ENCODE measurements at places on chromosomes 6 and 20.

DNA sequence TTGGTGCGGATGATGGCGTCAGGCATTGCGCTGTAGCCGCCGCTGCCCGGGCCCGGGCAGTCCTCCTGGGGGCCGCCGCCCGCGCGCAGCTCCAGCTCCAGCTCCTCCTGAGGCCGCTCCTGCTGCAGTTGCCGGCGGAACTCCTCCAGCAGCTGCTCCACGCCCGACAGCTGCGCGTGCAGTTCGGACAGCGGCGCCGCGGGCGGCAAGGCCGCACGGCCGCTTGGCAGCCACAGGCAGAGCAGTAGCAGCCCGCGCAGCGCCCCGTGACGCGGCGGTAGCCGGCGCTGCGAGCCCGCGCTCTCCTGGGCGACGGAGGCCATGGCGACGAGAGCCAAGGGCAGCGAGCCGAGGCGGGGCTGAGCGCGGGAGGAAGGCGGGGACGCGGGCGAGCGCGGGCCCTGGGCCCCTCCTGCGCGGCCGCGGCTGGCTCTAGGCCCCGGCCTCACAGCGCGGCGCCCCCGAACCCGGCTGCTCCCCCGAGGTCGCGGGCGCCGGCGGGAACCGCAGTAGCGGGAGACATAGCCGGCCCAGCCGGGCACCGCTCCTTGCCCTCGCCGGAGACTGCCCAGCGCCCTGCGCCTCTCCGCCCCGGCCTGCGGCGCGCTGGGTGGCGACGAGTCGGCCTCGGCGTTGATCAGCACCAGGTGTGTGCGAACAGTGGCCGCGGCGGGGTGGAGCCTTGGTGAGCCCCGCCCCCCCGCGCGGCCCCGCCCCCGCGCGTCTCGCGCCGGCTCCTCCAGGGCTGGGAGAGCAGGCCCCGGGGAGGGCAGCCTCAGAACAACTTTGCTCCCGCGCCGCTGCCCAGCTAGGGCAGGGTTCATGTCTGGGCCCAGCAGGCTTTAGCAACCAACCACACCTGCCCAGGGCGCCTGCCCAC, at the start of gene LRP11:
Gene LRP11, minus strand, starts transcription at position 662 of the 880 bp plus-strand sequence. Its CDS starts 339 bp downstream, at position 323.
- H3K36me3 ChIP-seq, result no peaks in the 10 kb centered on the region
- peak within 1 kb of the TSS; percentile 82 for H3K4me3 ChIP-seq
- peak within 1 kb of the TSS; percentile 77 for H3K27ac ChIP-seq
- peaks cover 24% of the 10 kb centered on the region for H3K4me1 ChIP-seq
- H3K27me3 ChIP-seq, result peaks cover 22% of the 10 kb centered on the region

DNA sequence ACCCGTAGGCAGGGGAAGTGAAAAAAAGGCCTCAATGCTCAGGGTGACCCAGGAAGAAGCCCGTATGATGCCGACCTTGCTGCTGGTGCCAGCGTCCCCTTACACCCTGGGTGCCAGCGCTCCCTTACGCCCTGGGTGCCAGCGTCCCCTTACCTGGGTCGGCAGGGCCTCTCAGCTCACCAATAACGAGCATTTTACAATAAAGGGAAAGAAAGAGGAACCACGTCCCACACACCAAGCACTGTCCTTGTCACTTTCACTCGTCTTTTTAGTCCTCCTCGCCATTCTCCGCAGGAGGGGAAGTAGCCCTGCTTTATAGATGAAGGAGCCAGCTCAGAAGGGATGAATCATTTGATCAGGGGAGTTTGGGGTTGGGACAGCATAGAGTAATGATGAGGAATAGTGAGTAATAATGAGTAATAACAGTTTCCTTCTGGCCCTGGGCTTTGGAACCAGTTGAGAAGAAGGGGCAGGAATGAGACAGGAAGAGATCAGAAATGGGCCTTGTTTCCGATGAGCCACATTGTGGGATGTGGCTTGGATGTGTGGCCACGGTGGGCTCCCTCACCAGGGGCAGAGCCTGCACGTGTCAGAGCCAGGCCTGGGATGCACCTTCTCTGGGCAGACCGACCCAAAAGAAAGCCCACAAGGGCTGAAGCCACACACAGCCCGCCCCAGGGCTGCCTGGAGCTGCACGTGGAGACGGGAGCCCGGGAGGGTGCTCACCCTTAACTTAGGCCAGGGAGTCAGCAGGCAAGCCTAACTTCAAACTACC, 75.7 kb downstream of the SYNJ2 start:
- no peak for DNase-seq
- no peaks in the 10 kb centered on the region for H3K27me3 ChIP-seq
- H3K27ac ChIP-seq, result peak overlapping the region; percentile 9

DNA sequence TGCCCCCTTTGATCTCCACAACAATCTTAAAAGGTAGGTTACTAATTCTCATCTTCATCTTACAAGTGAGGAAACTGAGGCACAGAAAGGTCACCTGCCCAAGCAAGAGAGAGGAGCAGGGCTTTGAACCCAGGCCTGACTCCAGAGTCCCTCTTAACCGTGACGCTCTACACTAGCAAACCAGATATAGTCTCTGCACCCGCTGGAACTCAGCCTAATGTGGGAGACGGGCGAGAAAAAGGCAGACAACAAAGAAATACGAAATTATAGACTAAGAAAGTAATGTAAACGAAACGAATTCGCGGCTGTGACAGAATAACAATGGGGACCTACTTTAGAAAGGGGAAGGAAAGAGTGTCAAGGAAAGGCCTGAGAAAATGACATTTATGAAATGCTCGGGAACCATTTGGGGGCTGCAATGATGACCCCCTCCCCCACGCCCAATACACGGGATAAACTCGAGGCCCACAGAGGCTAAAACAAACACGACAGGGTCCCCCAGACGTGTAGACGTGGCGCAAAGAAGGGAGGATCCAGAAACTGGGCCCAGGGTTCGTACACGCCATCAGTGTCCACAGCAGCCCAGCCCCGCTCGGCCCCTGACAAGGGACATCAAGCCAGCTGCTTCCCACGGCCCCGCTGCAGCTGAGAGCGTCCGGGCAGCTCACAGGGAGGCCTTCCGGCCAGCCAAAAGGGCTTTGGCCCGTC, 637 bp downstream of the TRPC4AP start:
- H3K4me1 ChIP-seq, result peaks cover 57% of the 10 kb centered on the region
- no peaks in the 10 kb centered on the region for H3K27me3 ChIP-seq
- H3K27ac ChIP-seq, result peak overlapping the region; percentile 94

GRCh38 chr6:113526553-113526952, 330.6 kb upstream of the MARCKS start:
- H3K4me3 ChIP-seq, result no peak overlapping the region
- H3K36me3 ChIP-seq, result no peaks in the 10 kb centered on the region
- no peak overlapping the region for H3K27ac ChIP-seq
- no peaks in the 10 kb centered on the region for H3K27me3 ChIP-seq
- DNase-seq, result no peak

DNA sequence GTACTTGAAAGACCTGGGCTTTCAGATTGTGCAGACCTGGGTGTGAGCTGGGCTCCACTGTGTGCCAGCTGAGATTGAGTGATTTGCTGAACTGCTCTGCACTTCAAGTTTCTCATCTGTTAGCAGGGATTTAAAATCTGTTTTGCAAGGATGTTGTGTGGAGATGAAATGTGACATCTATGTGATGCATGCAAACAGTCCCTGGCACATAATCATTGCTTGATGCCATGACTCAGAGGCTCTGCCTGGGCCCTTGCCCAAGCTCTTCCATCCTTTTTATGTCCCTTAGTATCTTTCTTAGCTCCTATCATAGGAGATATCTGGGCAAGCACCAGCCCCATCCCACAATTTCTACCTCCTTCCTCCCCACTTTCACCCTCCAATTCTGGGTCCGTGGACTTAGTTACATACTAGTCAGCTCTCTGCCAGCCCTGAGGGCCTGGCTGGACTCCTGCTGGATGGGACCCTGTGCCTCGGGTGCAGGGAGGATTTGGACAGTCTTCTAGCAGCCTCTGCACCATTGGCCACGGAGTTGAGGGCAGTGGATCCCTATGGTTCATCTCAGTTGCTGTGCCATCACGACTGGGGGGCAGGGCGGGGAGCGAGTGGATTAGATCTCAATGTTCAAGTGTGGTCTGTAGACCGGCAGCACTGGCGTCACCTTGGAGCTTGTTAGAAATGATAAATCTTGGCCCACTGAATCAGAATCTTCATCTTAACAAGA, 103.6 kb downstream of the MAP3K7 start:
- H3K36me3 ChIP-seq, result peaks cover 8% of the 10 kb centered on the region
- peaks cover 16% of the 10 kb centered on the region for H3K4me1 ChIP-seq
- peaks cover 3% of the 10 kb centered on the region for H3K27me3 ChIP-seq
- no peak overlapping the region for H3K27ac ChIP-seq
- DNase-seq, result no peak

DNA sequence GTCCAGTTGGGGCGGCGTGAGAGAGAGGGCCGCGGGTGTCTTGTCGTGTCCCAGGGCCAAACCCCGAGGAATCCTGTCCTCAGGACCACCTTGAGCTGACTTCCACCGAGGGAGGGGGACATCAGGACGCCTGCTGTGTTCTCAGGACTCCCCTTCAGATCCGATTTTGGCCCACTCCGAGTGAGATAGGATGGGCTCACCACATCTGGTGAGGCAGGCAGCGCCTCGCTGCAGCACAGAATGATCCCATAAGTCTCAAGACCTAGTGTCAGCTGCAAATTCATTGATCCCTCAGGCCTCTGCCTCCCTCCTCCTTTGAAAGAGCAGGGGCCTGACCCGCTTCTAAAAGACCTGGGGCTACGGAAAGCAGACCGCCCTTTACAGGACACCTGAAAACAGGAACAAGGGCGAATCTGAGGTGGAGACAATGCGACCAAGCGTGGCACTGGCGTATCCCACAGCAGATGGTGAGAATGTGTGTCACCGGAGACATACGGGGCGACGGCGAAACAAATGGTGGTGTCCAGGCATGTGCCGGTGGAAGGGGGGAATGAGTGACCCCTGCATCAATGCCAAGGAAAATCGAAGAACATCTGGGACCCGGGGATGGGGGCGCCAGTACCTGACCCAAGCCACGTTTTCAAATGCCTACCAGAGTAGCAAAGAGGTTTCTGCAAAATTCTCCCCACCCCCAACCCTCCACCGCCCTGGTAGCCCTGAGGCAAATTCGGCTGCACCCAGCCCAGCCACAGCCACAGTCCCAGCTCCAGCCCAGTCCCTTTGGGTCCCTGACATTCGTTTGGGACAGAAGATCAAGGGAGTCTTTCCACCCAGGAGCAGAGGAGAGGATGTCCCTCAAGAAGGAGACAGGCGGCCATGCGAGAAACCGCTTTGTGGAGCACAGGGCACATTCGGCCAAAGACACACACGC, 162.1 kb upstream of the ZNF337 start:
- H3K27ac ChIP-seq, result no peak overlapping the region
- H3K36me3 ChIP-seq, result no peaks in the 10 kb centered on the region
- DNase-seq, result no peak
- H3K4me3 ChIP-seq, result no peak overlapping the region
- H3K27me3 ChIP-seq, result peaks cover 57% of the 10 kb centered on the region

DNA sequence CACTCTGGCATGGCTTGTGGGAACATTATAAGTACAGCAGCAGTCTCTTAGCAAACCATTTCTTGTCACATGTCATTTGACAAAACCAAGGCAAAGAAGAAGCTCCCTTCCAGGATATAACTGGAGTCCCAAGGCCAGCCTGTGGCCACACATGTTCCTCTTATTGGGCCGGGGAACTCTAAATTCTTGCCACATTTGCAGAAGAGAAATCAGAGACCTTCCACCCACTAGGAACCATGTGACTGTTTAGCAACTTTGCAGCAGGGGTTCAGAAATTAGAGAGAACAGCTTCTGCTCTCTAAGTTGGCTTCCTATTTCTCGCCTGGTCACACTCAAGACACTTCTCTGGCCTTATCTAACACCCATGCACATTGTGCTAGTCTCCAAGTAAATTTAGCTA, 20.4 kb upstream of the MEP1A start:
- no peak overlapping the region for H3K27ac ChIP-seq
- peaks cover 7% of the 10 kb centered on the region for H3K27me3 ChIP-seq
- no peaks in the 10 kb centered on the region for H3K4me1 ChIP-seq
- H3K36me3 ChIP-seq, result no peaks in the 10 kb centered on the region
- DNase-seq, result no peak

DNA sequence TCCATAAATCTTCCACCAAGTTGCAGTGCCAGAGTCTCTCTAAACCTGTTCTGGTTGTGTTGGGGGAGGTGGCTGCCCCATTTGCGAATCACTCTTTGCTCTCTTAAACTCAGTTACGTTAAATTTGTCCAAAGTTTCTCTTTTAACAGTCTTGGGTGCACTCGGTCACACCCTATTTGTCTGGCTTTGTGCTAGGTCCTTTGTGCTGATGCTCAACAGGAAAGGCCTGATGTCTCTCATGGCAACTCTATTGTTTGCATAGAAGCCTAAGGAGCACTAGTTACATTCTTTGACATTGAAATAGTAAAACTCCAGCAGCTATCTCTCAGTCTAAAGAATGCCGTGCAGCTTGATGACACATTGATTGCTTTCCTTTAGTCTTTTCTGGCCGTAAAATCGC, 105.1 kb downstream of the TRMT11 start:
- no peaks in the 10 kb centered on the region for H3K36me3 ChIP-seq
- no peak for DNase-seq
- H3K27me3 ChIP-seq, result no peaks in the 10 kb centered on the region
- H3K4me1 ChIP-seq, result peaks cover 3% of the 10 kb centered on the region
- no peak overlapping the region for H3K27ac ChIP-seq

DNA sequence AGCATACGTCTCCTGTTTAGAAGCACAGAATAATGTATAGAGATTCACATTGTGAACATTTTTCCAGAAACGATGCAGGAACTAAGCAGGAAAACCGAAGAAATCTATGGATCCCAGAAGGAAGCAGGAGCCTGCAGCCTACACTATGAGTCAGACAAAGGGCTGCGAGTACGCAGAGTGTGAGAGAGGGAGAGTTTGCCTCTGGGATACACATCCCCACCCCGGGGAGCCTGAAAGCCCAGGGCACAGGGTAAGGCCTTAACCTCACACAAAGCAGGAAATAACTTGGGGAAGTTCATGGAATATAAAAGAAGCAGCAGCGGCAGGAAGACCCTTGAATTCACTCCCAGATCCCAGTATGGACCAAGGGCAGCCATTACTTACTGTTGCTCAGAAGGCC, 842.1 kb upstream of the MANEA start:
- no peak for DNase-seq
- no peaks in the 10 kb centered on the region for H3K27me3 ChIP-seq
- H3K4me3 ChIP-seq, result no peak overlapping the region
- H3K27ac ChIP-seq, result no peak overlapping the region
- no peaks in the 10 kb centered on the region for H3K36me3 ChIP-seq

DNA sequence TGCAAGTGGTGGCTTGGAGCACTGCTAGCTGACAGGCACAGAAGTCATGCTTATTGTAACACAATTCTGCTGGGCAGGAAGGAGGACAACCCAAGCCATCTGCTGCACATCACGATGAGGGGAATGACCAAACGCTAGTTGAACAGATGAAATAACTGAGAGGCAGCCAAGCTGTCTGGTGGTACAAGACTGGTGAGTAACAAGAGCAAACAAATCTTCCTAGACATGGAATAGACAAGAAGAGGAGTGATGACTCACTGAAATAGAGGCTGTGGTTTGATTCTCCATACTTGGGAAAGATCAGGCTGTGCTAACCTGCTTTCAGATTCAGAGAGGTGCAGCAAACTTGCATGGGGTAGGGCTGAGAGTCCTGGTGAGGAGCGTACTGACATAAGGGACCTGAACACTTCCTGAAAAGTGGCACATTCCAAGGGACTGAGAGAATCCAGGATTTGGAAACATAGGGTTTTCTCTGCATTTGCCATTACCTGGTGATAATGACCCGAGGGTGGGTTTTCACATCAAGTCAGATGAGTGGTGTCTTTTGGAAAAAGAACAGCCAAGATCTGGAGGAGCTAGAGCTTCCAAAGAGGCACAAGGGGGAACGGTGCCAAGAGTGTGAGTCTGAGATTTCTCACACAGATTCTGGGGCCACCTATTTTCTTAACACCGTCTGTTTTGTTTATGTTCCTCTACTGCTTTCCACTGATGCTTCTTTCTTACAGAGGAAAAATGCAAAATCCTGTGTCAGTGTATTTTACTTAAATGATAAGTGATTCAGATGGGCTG, 60.0 kb downstream of the PRL start:
- no peaks in the 10 kb centered on the region for H3K4me1 ChIP-seq
- no peak overlapping the region for H3K4me3 ChIP-seq
- H3K27ac ChIP-seq, result no peak overlapping the region
- H3K27me3 ChIP-seq, result no peaks in the 10 kb centered on the region
- DNase-seq, result no peak
